ENCODE measurements at places on chromosomes 5 and 9.
A peak's percentile ranks its signal among the peaks of the same experiment; 100 is the strongest.

DNA sequence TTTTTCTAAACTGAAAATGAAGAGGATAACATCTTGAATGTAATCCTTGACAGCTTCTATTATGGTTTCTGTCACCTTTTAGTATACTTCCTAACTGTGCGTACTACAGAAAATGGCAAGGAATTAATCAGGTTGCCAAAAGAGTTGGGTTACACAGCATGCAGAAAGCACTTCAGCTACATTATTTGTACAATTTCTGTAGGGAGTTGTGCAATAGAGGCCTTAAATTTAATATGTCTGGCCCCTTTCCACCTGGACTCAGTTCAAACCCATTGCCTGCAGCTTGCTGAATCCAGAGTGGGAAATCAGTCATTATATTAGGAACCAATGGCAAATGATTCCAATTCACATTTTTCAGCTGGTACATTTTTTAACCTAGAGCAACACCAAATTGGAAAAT is 549.7 kb downstream of the CSNK1G3 start:
- no peak for DNase-seq

DNA sequence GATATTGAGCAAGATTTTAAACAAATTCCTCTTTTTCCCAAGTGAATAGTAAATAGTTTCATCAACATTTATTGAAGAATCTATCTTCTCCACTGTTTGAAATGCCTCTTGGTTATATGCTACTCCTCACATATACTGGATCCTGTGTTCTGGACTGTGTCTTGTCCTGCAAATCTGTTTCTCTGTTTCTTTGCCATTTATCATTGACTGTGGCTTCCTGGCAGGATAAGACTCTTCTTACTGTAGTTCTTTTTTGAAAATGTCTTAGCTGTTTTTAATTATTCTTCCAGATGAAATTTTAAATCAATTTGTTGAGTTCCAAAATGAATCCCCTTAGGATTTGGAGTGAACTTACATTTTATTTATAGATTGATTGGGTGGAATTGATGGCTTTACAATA is 27.8 kb downstream of the RALGPS1 start:
- no peak for DNase-seq

- DNase-seq, result no peak
Measured at GRCh38 chr5:156460471-156460870, 133.5 kb downstream of the SGCD start.

DNA sequence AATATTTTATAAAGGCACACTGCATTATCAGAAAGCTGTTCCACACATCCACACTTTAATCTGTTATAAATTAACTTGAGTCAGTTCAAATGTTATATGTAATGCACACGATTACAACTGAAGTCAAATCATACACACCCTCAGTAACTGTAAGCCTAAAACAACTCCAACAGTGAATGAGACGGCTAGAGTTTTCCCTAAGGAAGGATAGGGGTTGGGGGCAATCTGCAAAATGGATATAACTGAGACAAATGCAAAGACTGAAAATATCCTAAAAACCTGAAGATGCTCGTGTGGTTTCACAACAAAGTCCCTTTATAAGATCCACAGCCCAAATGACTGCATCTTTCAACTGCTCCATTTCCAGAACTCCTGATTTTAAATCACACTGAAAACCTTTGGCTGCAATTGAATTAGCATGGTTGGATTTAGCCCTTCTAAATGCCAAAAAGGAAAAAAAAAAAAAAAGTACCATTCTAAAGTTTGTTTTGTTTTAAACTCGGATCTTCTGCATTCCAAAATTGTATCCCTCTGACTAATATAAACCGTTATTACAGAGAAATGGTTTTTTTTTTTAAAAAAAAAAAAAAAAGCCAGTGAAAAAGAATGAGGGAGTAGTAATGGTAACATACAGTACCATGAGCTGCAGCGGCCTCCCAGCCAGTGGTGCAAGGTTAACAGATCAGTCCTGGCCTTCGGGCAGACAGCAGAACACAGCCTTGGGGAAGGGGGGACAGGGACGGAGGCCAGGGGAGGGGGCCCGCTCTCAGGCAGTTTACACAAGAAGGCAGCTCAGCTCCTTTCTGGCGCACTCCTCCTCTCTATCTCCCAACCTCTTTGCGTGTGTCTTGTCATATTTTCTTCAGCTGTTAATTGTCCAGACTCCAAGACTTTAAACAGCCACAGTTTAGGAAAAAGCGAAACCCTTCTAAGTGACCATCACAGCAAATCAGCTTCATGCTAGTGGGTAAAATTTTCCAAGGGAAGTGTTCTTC is 166.1 kb downstream of the BNC2 start:
- DNase-seq, result no peak

DNA sequence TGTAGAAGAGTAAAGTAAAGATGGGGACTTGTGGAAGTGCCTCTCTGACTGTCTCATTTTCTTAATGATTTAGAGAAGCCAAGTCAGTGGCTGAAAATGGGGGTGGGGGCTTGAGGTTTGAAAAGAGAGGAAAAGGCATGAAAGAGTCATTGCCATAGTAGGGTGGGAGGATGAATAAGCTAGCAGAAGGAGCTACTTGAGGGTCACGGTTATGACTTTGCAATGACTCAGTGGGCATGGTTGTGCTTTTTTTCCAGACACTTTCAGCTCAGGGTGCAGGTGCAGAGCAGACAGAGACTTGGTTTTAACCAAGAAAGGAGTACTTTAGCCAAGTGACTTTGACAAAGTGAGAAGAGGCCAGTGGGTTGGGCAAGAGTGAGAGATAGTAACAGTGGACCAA is 117.8 kb downstream of the PTTG1 start:
- peak; percentile 62 for DNase-seq

GRCh38 chr5:10513501-10514442 is 50.1 kb upstream of the ANKRD33B start:
- no peak for DNase-seq

DNA sequence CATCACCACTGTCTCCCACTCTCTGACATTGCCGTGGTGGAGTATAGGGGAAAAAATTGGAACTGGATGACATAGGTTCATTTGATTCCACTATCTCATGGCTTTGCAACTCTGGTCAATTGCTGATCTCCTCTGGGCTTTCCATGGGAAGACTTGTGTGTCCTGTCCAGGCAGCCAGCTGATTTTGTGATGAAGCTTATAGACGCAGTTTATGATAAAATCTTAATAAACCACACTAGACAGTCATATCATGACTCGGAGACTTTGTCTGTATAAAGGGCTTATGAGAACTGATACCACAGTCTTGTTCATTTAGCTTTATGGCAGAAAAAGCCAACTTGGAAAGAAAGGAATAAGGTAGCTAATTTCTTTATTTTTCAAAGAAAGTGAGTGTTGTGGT is 296.5 kb downstream of the MAST4 start:
- no peak for DNase-seq

- DNase-seq, result no peak
Measured at GRCh38 chr5:56656846-56657726, 158.3 kb upstream of the MAP3K1 start.

GRCh38 chr5:147756566-147756965 is 26.0 kb downstream of the JAKMIP2 start:
- DNase-seq, result no peak

- DNase-seq, result no peak
Measured at GRCh38 chr5:144710637-144711036, 540.0 kb downstream of the KCTD16 start.

- no peak for DNase-seq
Measured at GRCh38 chr5:5089895-5090649, 50.1 kb upstream of the ADAMTS16 start.

DNA sequence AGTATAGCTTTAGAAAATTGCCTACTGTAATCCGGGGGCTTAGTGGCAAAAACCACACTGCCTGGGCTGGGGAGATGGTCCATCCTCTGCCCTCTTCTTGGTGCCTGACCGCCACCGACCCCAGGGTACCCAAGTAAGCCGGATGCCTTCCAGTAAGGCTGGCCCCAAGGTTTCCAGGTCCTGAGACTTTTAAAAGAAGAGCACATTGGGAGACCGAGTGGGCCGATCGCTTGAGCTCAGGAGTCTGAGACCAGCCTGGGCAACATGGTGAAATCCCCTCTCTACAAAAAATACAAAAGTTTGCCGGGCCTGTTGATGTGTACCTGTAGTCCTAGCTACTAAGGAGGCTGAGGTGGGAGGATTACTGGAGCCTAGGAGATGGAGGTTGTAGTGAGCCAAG is 406.7 kb upstream of the IRX4 start:
- DNase-seq, result no peak

Measured in stimulated activated CD4-positive, alpha-beta T cell treated with anti-CD3 and anti-CD28 coated beads, Interleukin-1b, Interleukin-23, amount 100 ng/mL, for 24 hours (primary cell).